ENCODE measurements at places on chromosomes 1 and 21.

GRCh38 chr1:184633785-184634184, 120.9 kb downstream of the EDEM3 start:
- DNase-seq, result no peak

DNA sequence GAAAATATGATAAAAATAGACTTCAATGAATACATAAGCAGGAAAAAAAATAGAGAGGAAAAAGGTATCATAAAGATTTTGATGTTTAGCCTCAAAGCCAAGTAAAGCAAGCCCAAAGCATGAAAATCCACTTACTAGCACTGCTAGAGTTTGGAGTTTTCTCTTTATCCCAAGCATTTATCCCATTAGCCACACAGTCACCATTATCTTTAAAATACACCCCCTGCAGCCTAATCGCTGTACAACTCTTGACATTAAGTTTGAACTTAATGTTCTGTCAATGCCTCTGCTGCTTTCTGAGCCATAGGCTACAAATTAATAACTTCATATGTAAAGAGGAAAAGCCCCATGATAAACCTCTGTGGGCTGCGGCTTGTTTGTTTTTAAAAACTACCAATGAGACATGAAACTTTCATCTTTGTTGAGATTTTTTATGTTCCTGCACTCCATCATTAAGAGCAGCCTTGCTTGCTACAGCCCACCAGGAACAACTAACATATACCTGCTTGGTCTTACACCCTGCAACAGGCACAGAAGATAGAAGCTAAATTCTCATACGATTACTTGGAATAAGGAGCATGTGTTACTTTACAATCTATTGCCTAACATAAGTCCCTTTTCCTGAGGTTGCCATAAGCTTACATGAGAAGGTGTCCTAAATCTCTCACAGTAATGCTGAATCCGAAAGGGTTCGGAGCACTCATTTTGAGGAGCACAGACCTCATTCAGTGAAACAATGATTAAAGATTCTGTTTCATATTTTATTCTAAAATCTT, 202.4 kb downstream of the SMYD3 start:
- no peak for DNase-seq

GRCh38 chr1:110083866-110084226, 13.4 kb upstream of the ALX3 start:
- DNase-seq, result no peak

DNA sequence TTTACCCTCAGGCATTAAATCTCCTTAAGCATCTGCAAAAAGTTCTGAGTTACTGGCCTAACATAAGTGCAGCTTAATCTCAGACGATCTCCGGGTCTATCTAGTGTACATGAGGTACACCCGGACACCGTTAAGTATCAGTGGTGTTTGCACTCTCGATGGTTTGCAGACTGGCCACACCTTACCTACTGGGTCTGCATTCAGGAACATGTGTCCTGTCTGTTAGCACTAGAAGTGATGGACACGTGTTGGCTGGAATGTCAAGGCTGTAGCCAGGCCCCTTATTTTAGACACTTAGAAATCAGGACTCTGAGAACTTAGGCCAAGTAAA, 783 bp upstream of the AGL start:
- DNase-seq, result no peak

DNA sequence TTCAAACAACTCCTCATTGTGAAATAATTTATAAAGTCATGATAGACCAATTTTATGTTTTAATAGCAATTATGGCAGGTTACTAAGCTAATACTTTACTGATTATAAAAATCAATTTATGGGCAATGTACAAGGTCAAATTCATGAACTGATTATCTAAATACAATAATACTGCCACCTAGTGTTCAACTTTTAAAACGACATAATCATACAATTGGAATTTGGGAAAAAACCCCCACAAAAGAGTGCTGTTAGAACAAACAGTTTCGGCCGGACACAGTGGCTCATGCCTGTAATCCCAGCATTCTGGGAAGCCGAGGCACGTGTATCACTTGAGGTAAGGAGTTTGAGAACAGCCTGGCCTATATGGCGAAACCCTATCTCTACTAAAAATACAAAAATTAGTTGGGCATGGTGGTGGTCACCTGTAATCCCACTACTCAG, 14.0 kb downstream of the GTF2B start:
- DNase-seq, result no peak

GRCh38 chr21:16815243-16815642, 697.6 kb upstream of the CXADR start:
- DNase-seq, result no peak

DNA sequence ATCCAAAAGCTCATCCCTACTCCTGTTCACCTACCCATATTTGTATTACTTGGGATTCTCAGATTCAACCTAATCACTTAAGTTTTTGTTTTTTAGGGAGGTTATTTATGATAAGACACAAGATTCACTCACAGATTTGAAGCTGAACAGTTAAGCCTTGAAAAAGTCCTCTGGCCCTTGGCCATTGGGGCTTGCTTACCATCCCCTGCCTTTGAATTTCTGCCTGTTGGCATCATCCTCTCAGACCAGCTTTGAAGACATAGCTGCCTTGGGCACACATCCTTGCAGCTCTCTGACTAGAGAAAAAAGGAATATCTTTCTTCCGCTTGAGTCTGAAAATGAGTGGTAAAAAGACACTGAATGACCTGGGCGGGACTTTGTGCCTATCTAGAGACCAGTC, 41.8 kb upstream of the RALGPS2 start:
- DNase-seq, result no peak

GRCh38 chr1:54002544-54003248, 15.3 kb downstream of the LDLRAD1 start:
- no peak for DNase-seq

DNA sequence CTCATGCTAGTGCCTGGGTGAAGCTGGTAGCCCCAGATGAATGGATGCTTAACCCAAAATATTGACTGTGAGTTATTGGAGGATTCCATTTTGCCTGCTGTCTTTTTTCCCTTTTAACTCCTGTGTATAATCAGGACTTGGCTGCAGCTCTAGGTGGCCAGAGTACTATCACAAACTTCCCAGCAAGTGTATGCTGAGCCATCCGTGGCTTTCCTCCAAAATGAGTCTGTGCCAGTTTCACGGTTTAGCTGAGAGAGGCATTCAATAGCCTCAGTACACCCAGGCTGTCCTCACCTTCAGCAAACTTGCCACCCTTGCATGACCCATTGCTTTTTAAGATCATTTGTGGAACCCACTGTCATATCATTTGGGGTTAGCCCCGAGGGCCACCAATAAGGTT, 5.3 kb upstream of the DPT start:
- no peak for DNase-seq

DNA sequence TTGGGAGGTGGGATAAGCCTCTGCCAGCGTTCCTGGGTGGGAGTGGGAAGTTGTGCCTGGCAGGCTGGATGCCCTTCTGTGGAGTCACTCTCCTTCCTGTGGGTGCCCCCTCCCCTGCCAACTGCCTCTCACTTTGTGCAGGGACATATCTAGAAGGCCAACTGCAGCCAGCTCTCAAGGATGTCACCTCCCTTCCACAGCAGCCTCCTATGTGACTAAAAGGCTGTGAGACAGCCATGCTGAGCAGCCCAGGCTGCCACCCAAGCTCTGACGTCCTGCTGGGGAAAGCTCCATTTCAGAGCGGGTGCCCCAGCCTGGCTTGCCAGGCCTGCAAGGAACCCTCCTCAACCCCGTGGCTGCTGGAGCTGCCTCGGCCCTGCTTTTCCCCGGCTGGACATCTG, 19.6 kb upstream of the SLC26A9 start:
- DNase-seq, result no peak

GRCh38 chr1:22204989-22205913, 62.4 kb upstream of the WNT4 start:
- no peak for DNase-seq

DNA sequence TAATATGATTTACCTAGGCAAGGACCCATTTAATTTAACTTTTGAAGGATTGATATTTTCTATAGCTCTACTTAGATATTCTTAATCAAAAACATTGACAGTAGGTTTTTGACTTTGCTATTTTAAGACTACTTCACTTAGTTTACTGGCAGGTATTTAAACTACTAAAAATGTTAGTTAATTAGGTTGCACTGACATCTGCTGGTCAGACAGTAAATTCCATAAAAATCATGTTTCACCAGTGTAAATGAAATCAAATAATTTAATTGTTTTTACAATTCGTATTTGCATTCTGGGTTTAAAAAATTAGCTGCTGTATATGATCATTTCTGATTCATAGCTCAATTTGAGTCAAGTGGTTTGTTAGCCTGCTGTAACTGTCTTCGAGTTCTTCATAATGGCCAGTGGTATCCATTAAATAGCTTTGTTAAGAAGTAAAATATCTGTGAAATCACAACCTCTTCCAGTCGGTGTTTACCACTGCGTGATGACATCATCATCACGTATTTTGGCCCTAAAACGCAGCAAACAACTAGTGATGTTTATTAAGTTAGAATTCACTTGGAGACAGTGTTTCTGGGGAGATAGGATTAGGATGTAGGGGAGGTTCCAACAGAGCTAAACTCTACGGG, 26.2 kb downstream of the EXTL2 start:
- no peak for DNase-seq

- no peak for DNase-seq
Observed at GRCh38 chr1:220382994-220383393, 110.7 kb upstream of the RAB3GAP2 start.

- no peak for DNase-seq
Observed at GRCh38 chr1:246659594-246660140, 64.5 kb upstream of the SCCPDH start.

DNA sequence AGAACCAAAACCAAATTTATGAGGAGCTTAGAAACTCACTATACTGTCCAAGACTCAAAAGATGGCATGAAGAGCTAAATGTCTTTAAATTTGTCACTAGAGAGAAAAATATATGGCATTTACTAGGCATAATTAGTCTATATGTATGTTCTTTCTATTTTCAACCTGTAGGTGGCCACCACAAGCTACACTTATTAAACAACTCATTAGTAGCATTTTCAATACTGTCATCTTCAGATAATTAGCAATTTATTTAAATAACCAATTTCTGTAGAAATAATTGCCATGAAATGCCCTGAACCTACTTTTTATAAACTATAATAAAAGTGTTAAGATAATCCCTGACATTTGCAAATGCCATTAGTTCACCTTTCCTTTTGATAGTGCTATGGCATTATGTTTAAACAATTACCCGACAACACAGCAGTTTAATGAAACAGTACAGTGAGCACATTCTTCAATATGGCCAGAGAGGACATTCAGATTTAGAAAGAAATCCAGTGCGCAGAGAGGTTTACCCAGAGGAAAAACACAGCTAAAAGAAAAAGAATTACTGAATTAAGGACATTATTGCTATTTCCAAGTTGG, 522.5 kb downstream of the PTBP2 start:
- no peak for DNase-seq

GRCh38 chr1:16183765-16184556, 28.1 kb upstream of the EPHA2 start:
- DNase-seq, result no peak

GRCh38 chr1:238950784-238951183, 435.6 kb upstream of the CHRM3 start:
- no peak for DNase-seq

- no peak for DNase-seq
Observed at GRCh38 chr1:198833706-198834503, 195.1 kb downstream of the PTPRC start.

GRCh38 chr1:67306547-67306946, 1.1 kb upstream of the IL12RB2 start:
- DNase-seq, result no peak
